ENCODE measurements at places on chromosomes 16 and 17.

DNA sequence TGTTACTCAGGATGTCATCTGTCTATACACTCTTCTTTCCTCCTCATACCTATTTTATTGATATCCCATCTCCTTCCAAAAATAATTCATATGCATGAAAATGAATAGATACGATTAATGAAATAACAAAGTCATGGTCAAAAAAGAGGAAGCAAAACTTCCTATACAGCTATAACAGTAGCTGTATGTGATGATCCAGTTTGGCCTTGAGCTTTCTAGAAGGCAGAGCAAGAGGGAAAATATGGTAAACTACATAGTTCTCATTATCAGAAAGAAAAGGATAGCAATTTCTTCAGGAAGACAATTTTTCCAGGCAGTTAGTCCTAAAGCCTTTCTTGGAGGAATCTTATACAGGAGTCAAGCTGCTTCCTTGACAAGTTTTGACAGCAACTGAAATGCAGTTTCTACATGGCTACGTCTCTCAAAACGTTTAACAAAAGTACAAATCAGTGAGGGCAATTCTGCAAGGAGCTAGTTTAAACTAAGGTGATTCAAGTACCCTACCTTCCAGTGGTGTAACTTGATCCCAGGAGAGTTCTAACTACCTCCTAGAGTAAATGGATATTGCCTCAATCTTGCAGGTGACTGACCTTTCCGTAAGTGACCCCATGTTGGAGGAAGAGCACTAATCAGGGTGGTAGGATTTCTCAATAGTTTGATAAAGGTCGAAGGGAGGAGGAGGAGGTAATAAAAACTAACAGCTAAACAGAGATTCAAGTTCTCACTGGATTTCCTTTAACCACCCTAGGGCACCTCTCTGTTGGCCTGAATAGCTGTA is 1.0 kb downstream of the SPAG5 start:
- no peaks in the 10 kb centered on the region for H3K27me3 ChIP-seq
- no peaks in the 10 kb centered on the region for H3K36me3 ChIP-seq

GRCh38 chr17:65097110-65097509 is 40.1 kb upstream of the RGS9 start:
- H3K27me3 ChIP-seq = no peaks in the 10 kb centered on the region
- no peaks in the 10 kb centered on the region for H3K36me3 ChIP-seq
- no peak overlapping the region for H3K4me3 ChIP-seq
- no peaks in the 10 kb centered on the region for H3K4me1 ChIP-seq
- DNase-seq = no peak

DNA sequence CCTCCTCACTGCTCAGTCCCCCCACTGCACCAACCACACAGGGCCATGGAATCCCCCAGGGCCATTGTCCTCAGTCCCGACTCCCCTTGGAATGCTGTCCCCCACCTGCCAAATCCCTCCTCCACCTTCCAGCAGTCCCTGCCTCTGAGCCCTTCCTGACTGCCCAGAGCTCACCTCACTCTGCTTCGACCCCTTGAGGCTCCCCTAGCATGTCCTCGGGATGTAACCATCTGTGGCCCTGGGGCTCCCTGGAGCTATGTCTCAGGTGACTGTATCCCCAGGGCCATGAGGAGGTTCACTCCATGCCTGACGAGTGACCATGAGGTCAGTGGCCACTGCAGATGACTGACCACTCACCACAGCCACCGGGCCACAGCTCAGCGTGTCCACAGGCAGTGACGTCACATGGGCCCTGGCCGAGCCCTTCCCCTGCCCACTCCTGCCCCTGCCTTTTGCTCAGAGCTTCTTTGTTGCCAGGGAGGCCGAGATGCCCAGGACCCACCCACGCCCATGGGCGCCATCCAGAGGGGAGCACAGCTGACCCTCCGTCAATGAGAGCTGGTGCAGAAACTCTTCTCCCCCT is 7.7 kb upstream of the PIEZO1 start:
- H3K36me3 ChIP-seq = no peaks in the 10 kb centered on the region
- DNase-seq = no peak
- H3K4me3 ChIP-seq = no peak overlapping the region

DNA sequence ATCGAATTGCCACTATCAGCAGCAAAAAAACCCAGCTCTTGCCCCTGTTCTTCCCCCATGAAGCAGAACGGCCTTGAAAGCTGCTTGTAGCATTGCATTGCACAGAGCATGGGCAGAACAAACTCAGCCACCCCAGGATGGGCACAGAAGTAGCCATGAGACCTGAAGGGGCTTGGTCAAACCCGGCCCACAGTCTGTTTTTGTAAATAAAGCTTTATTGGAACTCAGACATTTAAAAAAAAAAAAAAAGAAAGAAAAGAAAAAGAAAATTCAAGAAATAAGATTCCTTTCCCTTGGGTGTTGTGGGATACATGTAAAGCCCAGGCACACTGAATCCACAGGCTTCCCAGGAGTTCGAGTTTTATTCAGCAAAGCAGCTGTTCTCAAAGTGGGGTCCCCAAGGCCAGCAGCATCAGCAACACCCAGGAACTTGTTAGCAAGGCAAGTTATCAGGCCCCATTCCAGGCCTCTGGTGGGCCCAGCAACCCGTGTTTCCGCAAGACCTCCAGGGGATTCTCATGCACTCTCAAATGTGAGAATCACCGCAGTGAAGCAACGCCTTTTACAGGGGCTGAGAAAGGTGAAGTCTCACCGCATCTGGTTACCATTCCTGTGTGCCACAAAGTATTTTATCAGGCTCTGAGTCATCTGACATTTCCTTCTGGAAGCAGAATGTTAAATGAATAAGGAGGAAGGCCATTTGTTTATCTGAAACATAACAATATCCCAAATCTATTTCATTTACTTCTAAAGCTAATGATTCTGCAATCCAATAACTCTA is 108.2 kb downstream of the SLC39A11 start:
- H3K4me3 ChIP-seq = no peak overlapping the region
- no peaks in the 10 kb centered on the region for H3K27me3 ChIP-seq
- no peak overlapping the region for H3K27ac ChIP-seq
- H3K4me1 ChIP-seq = no peaks in the 10 kb centered on the region
- no peaks in the 10 kb centered on the region for H3K36me3 ChIP-seq

DNA sequence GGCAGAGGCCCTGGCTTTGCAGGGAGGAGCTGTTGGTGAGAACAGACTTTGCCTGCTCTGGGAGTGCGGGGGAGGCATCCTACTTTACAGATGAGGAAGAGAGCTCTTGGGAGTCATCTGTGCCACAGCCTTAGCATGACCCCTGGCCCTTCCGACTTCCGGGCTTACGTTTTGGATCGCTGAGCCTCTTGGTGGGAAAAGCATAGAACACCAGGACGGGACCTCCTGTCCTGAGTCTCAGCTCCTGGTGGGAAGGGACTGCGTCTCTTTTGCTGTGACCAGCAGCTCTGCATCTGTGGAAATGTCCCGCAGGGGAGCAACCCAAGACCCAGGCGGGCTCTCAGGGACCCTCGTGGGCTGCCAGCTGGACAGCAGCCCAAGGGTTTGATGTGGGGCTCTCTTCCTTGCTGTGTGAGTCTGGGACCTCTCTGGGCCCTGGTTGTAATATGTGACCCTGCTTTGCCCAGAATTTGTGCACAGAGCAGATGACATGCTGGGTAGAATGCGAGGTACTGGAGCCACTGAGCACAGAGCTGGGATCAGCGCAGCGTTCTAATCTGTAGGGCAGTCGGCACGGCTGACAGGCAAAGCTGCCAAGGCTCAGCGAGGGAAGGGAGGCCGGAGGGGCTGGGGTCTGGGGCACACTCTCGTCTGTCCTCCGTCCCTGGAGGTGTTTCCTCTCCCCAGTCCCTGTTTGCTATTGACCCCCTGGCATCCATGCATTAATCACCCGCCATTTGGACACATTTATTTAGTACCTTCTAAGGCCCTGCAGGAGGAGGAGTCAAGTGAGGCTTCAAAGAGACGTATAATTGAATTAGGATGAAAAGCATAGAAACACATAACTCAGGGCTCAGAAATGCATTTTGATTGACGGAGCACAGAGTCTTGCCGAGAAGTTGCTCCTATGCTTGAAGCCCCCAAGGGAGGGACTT is 64.0 kb downstream of the NT5M start:
- no peak overlapping the region for H3K27ac ChIP-seq
- no peaks in the 10 kb centered on the region for H3K4me1 ChIP-seq
- no peak for DNase-seq
- H3K36me3 ChIP-seq = no peaks in the 10 kb centered on the region

GRCh38 chr17:5248821-5249479 is 14.3 kb upstream of the SCIMP start:
- no peak overlapping the region for H3K27ac ChIP-seq
- H3K4me1 ChIP-seq = no peaks in the 10 kb centered on the region
- DNase-seq = no peak
- H3K36me3 ChIP-seq = no peaks in the 10 kb centered on the region

All from MM.1S (cell line).